PC-9 (cell line): ENCODE measurements at places on chromosomes 5 and 9.
A peak's percentile ranks its signal among the peaks of the same experiment; 100 is the strongest.

GRCh38 chr5:63726496-63726895, 235.7 kb downstream of the HTR1A start:
- H3K27me3 ChIP-seq: no peaks in the 10 kb centered on the region
- no peak for DNase-seq
- H3K27ac ChIP-seq: no peak overlapping the region
- no peaks in the 10 kb centered on the region for H3K4me1 ChIP-seq

- H3K4me1 ChIP-seq: peaks cover 2% of the 10 kb centered on the region
- DNase-seq: no peak
- H3K4me3 ChIP-seq: no peak overlapping the region
- H3K27ac ChIP-seq: no peak overlapping the region
- no peaks in the 10 kb centered on the region for H3K27me3 ChIP-seq
Observed at GRCh38 chr5:149740341-149740740, 10.2 kb downstream of the PPARGC1B start.

GRCh38 chr5:150523472-150524350, 15.8 kb downstream of the NDST1 start:
- H3K27me3 ChIP-seq: no peaks in the 10 kb centered on the region
- DNase-seq: peak; percentile 27
- H3K27ac ChIP-seq: no peak overlapping the region
- peaks cover under 1% of the 10 kb centered on the region; the same call in 1 of the 2 replicates for H3K4me1 ChIP-seq
- peaks cover 4% of the 10 kb centered on the region; the same call in 1 of the 2 replicates for H3K36me3 ChIP-seq

DNA sequence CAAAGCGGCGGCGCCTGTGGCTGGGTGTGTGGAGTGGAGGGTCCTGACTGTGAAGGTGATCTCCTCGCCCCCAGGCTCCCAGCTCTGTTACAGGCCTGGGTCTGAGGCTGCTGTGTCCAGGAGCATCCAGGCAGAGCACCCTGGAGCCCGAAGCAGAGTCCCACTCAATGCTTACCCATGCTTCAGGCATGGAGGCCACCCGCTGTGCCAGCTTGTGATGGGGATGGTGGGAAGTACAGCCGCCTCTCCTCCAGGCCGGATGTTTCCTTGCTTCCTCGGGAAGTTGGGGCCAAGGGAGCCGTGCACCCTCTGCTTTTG, 255.9 kb upstream of the IRX1 start:
- H3K36me3 ChIP-seq: no peaks in the 10 kb centered on the region
- H3K4me1 ChIP-seq: no peaks in the 10 kb centered on the region
- H3K27me3 ChIP-seq: peaks cover 99% of the 10 kb centered on the region
- no peak for DNase-seq
- H3K4me3 ChIP-seq: no peak overlapping the region

DNA sequence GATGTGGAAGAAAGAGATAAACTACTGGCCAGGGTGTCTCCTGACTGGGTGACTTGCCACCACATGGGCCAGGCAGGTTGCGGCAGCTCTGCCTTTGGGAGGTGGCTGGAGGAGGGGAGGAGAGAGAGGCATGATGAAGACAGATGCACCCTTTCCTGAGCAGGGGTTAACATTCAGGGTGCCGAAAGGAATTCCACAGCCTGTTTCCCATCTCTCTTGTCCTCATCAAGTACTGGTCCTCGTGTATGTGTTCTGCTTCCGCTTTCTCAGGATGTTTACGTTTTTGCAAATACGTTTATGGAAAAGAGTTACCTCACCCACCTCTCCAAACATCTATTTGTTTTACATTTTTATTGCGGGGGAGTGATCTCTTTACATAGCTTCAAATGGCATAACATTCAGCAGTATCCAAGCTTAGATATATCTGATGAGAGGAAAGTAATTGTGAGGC, 73.4 kb downstream of the C9orf85 start:
- no peaks in the 10 kb centered on the region for H3K4me1 ChIP-seq
- DNase-seq: no peak

- peaks cover 56% of the 10 kb centered on the region for H3K4me1 ChIP-seq
- peak overlapping the region; percentile 91 for H3K27ac ChIP-seq
- H3K36me3 ChIP-seq: no peaks in the 10 kb centered on the region
- no peak overlapping the region for H3K4me3 ChIP-seq
- no peaks in the 10 kb centered on the region for H3K27me3 ChIP-seq
- DNase-seq: peak; percentile 95
Observed at GRCh38 chr5:10513501-10514442, 50.1 kb upstream of the ANKRD33B start.

DNA sequence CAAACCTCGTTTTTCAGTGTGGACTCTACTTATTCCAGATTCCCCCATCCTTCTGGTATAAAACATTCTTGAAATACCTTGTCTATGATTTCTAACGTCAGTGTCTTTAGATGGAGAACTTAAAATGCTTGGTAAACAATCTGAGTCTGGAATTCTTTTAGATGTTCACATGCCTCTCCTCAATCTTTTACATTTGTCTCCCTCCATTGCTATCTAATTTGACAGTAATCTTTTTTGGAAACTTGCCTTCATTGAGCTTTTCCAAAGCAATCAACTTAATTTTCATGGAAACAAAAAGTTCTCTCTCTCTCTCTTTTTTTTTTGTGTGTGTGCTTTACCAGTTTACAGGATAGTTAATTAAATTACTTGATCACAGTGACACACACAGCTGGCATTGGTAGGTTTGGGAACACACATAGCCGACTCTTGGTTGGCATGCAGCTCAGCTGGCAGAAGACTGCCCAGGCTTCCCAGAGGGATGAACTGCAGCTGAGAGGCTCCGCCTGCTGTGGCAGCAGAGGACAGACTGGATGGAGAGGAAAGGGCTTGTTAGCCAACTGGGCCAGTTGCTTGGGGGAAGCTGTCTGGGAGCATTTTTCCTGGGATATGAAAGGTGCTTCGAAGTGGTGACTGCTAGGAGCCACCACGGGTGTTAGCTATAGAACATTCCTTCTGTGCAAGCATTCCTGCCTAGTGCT, 271.3 kb downstream of the ZSWIM6 start:
- no peak overlapping the region for H3K27ac ChIP-seq
- H3K36me3 ChIP-seq: no peaks in the 10 kb centered on the region
- H3K4me1 ChIP-seq: 0 out of 2 replicates have a peak, but pooled peaks cover 7% of the 10 kb centered on the region

DNA sequence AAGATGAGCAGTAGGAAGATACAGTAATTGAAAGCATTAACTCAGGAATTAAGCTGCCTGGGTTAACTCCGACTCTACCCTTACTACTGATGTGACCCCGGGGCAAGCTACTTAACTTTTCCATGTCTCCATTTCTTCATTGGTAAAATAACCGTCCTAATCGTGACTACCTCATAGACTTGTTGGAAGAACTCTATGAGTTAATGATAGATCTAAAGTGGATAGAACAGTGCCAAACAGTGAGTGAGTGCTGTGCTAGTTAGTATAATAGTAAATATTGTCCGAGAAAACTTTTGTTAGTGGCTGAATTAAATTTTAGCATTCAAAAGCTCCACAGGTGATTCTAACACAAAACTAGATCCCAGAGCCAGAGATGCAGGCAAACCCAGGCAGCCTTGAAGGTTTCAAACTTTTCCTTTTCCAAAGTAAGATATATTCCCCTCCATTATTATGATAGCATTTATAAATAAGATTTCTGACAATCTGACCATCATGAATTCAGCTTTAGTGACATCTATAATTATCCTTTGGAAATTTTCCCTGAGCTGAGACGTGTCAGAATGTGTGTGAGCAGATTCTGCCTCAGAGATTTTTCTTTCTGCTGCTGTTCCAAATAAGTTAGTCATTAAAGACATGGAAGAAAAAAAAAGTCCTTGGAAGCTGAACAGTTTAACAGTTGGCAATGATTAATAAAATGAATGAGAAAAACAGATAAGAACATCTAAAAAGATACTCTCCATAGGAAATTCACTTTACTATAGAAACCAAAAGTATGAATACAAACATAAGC, 369.5 kb downstream of the PRELID2 start:
- no peak overlapping the region for H3K4me3 ChIP-seq
- no peaks in the 10 kb centered on the region for H3K4me1 ChIP-seq
- H3K36me3 ChIP-seq: no peaks in the 10 kb centered on the region
- no peak for DNase-seq
- no peak overlapping the region for H3K27ac ChIP-seq

- H3K4me1 ChIP-seq: no peaks in the 10 kb centered on the region
- H3K27ac ChIP-seq: no peak overlapping the region
Observed at GRCh38 chr5:4947893-4948536, 192.1 kb upstream of the ADAMTS16 start.

- no peaks in the 10 kb centered on the region for H3K36me3 ChIP-seq
- no peaks in the 10 kb centered on the region for H3K4me1 ChIP-seq
- H3K27me3 ChIP-seq: no peaks in the 10 kb centered on the region
- no peak overlapping the region for H3K4me3 ChIP-seq
Observed at GRCh38 chr9:4750023-4750673, 9.1 kb upstream of the AK3 start.

- H3K4me1 ChIP-seq: peaks cover 52% of the 10 kb centered on the region
- no peak overlapping the region for H3K4me3 ChIP-seq
- peaks cover 16% of the 10 kb centered on the region for H3K36me3 ChIP-seq
Observed at GRCh38 chr5:73827106-73827450, 201.1 kb downstream of the ARHGEF28 start.

DNA sequence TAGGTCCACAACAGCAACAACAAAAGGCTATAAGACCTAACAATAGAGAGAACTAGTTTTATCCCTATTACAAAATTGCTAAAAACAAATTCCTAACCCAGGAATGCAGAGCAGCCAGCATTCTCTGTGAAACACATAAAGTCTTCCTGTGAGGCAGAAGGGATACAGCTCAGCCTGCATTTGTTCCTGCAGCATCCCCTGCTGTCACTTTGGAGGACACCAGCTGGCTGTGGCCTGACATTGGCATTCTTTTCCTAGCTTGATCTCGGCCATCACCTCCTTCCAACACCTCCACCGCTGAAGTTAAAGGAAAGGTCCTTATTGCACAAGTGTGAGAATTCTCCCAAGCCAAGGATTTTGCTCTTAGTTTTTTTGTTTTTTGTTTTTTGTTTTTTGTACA, 186.1 kb downstream of the SNCAIP start:
- H3K27ac ChIP-seq: no peak overlapping the region
- no peaks in the 10 kb centered on the region for H3K27me3 ChIP-seq
- DNase-seq: no peak
- no peaks in the 10 kb centered on the region for H3K36me3 ChIP-seq

- DNase-seq: no peak
- peaks cover 11% of the 10 kb centered on the region for H3K4me1 ChIP-seq
- H3K27ac ChIP-seq: no peak overlapping the region
- no peak overlapping the region for H3K4me3 ChIP-seq
- no peaks in the 10 kb centered on the region for H3K36me3 ChIP-seq
Observed at GRCh38 chr5:142806841-142807267, 36.7 kb downstream of the ARHGAP26 start.

- H3K36me3 ChIP-seq: no peaks in the 10 kb centered on the region
- H3K27me3 ChIP-seq: no peaks in the 10 kb centered on the region
- H3K4me1 ChIP-seq: no peaks in the 10 kb centered on the region
- no peak overlapping the region for H3K4me3 ChIP-seq
- no peak for DNase-seq
Observed at GRCh38 chr9:110821064-110821463, 152.5 kb downstream of the MUSK start.

DNA sequence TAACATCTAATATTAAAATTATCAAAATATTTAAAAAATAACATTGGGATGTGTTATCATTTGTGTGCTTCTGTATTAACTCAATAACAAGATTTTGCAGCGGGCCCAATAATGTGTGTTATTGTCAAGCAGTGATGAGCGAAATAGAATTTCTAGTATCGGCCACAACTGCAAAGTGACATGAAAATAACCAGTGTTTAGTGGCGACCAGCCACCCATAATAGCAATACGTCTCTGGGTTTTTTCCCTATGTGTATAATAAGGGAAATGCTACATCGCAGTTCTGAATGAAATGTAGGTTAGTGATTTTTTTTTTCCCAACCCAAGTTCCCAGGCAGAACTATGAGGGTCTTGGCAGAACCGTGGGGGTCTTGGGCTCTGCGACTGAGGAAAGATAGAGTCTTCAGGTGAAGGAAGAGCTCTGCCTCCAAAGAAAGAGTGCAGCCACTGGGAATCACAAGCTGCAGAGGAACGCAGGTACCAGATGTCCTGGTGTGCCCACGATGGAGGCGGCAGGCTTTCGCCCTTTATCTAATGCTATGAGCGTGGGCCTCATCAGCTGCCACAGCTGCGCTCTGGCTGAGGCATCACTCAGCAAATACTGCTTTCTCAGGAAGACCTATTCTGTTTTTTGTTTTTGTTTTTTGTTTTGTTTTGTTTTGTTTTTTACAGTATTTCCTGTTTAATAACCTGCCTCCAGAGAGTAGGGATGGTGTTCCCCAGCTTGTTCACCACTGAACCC, 235.0 kb downstream of the ROR2 start:
- H3K36me3 ChIP-seq: no peaks in the 10 kb centered on the region
- H3K4me1 ChIP-seq: no peaks in the 10 kb centered on the region
- no peak overlapping the region for H3K27ac ChIP-seq
- DNase-seq: no peak

DNA sequence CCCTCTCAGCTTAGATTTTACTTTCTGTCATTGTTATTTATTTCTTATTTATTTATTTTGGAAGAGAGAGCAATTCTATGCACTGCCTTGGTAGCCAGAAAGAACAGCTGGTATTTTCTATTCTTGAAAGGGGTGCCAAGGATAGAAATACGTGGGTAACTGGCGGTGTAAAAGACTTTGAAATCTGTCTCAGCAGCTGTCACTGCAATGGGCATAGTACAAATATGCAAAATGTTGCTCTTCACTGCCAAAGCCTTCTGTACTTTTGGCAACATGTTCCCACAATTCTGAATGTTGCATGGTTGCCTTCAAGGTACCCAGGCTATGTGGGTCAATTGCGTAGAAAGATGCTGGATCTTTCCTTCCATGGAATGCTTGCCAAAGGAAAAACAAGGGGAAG, 230.2 kb upstream of the EDIL3 start:
- no peak overlapping the region for H3K4me3 ChIP-seq
- no peaks in the 10 kb centered on the region for H3K27me3 ChIP-seq
- DNase-seq: no peak
- no peaks in the 10 kb centered on the region for H3K4me1 ChIP-seq

GRCh38 chr5:40447438-40447837, 232.3 kb upstream of the PTGER4 start:
- no peak overlapping the region for H3K4me3 ChIP-seq
- H3K4me1 ChIP-seq: peaks cover 9% of the 10 kb centered on the region; the same call in 1 of the 2 replicates
- H3K27ac ChIP-seq: no peak overlapping the region
- peaks cover 4% of the 10 kb centered on the region; the same call in 1 of the 2 replicates for H3K36me3 ChIP-seq
- no peak for DNase-seq
- H3K27me3 ChIP-seq: no peaks in the 10 kb centered on the region

DNA sequence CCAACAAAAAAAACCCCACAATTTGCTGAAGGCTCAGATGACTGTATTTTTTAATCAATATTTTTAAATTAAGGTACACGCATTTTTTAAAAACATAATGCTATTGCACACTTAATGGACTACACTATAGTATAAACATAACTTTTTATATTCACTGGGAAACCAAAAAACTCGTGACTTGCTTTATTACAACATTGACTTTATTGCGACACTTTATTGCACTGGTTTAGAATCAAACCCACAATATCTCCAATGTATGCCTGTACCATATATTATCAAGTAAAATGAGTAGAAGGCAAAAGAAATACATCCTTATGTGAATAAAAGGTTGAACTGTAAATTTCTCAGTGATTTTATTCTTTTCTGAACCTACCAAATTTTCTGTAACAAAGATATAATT, 53.7 kb downstream of the RICTOR start:
- DNase-seq: no peak
- peaks cover 13% of the 10 kb centered on the region for H3K4me1 ChIP-seq
- H3K27me3 ChIP-seq: no peaks in the 10 kb centered on the region
- H3K27ac ChIP-seq: no peak overlapping the region
- no peak overlapping the region for H3K4me3 ChIP-seq

GRCh38 chr5:158635565-158635964, 464.2 kb downstream of the EBF1 start:
- no peaks in the 10 kb centered on the region for H3K4me1 ChIP-seq
- H3K27me3 ChIP-seq: peaks cover 5% of the 10 kb centered on the region; the same call in 1 of the 2 replicates
- no peak overlapping the region for H3K4me3 ChIP-seq
- no peak for DNase-seq
- no peak overlapping the region for H3K27ac ChIP-seq
